ENCODE measurements at places on chromosomes 2 and 18. TPM values are rescaled to one million over a fixed set of nuclear protein-coding genes. Genes with fewer than 3 reads are reported as not detected.

The ELOA2 gene
- total RNA-seq: not detected

GRCh38 chr2:59297816-59298215 lies 1056.7 kb upstream of the FANCL start:
- no peak for DNase-seq

GRCh38 chr2:3460831-3461800 lies 58.2 kb downstream of the ADI1 start:
- DNase-seq: no peak

DNA sequence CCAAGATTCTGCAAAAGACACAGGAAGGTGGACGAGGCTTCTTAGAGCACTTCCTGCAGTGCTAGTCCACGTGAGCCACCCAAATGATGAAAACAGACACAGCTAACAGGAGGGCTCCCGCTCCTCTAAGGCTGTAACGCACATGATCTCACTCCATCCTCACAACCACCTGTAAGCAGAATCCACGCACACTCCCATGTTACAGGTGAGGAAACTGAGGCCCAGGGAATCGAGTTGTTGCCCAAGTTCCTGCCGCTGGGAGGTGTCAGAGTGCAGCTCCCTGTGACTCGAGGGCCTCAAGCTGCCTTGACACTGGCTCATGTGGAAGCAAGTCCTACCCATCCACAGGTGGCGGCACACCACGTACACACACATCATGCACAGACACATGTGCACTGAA lies 4.4 kb downstream of the DNMT3A start:
- peak; percentile 47 for DNase-seq

GRCh38 chr2:21650569-21650968 lies 526.8 kb downstream of the TDRD15 start:
- no peak for DNase-seq

The GLB1L gene
- total RNA-seq: 6.6 TPM

DNA sequence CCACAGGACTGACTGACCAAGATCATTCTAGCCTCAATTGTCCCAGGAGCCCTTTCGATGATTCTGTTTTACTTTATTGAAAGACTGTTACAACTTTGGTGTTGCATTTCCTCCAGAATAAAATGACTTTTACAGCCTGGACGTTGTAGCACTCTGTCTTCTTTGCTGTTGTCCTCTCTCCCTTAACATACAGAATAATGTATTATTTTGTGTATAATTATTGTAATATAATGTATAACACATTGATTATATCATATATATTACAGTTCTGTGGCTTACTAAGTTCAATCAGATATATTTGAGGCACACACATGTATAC lies 380 bp upstream of the FANCL start:
- DNase-seq: no peak

The CACNB4 gene
- 7.2 TPM for total RNA-seq

GRCh38 chr18:73980289-73980979 lies 167.2 kb downstream of the FBXO15 start:
- DNase-seq: no peak

DNA sequence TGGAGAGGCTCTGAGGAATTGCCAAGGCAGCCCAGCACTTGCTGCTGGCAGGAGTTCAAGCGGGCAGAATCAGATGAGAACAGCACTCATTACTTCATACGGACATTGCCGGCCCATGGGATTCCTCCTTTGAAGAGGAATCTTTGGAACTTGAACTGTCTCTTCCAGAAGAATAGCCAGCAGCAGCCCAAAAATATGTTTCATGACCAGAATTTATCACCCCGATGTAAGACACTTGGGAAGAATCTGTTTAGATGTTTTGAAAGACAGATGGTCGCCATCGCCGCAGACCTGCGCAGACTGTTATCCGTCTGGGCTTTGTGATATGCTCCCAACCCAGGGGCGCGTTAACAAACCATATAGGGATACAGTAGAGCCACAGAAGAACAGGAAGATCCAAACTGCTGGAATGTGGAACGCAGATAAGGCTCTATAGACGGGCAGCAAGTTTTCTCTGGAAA lies 3.7 kb upstream of the ADI1 start:
- DNase-seq: no peak

GRCh38 chr2:237459741-237460174 lies 27.3 kb upstream of the MLPH start:
- DNase-seq: no peak

DNA sequence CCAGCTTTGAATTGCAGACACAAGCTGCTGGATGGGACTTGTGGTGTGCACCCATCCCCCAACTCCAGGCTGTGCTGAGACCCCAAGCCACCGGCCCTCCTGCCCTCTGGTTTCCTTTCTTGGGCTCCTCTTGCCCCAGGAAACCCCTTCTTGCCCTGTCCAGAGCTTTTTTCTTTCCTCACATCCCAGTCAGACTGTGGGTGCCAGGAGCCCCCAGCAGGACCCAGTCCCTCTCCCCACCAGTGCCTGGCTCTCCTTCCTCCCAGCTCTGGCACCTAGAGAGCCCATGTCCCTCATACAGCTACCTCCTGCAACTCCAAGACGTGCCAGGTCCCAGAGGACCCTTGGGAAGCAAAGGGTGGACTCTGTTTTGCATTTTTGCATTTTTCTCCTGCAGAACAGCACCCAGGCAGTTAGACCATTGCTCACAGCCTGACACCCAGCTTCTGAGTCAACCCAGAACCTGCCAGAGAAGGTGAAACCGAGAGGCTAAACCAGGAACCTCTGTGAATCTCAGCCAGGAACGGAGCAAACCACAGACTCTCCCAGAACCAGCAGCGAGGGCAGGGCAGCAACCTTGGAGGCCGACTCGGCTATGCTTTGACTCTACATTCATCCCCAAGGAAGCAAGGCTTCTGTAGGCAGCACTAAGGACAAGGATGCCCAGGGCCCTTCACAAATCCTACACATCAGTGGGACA lies 221.1 kb downstream of the ANAPC1 start:
- no peak for DNase-seq

DNA sequence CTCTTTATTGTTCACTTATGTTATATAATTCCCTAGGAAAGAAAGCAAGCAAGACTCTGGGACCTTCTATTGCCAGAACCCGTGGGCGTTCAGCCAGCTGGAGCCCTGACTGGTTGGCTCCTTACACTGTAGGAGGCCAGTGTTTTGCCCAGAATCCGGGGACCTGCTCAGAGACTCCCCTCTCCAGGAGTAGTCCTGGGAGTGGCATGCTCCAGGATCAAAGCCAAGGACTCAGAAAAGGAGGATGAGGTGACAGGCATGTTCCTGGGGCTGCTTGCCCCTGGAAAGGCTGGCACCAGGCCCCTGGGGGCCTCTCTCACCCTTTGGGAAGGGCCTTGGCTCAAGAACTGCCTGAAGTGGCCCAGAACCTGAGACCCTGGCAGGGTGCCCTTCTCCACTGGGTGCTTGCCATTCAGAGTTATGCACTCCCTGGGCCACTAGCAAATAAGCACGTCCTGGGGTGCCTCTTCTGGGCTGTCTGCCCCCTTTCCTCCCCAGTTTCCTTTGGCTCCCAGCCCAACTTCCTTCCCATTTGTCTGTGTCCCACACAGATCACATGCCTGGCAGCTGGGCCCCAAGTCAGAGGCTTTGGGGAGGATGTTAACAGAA lies 19.6 kb upstream of the KIF3C start:
- DNase-seq: peak; percentile 87

The CLEC4F gene
- total RNA-seq: 0.09 TPM

The ALPI gene
- total RNA-seq: not detected

The CASP8 gene
- 9.3 TPM for total RNA-seq

DNA sequence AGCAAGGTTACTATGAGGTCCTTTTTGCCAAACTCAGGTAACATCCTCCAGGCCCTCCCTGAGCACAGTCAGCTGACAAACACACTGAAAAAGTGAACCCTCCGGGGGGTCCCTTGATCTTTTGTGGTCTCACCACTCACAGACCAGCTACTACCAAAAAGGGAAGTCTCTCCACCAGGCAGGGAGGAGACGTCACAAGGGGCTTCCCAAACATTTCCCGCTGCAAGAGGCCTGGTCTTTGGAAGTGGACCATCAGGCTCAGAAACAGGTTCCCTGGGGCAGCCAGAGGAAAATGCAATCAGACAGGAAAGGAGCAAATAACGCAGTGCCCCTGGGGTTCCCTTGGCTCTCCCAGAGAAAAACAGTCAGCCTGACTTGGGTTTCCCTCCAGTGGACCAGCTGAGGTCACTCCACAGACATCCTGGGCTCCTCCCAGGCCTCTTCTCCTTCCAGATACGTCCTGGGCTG lies 38.7 kb upstream of the POMC start:
- DNase-seq: peak; percentile 27

The SPAG16 gene
- total RNA-seq: 29.0 TPM

- DNase-seq: no peak
These were observed 161.6 kb upstream of the NCK2 start for GRCh38 chr2:105582952-105583660.

GRCh38 chr2:61478086-61478485 lies 7.2 kb upstream of the USP34 start:
- DNase-seq: no peak

DNA sequence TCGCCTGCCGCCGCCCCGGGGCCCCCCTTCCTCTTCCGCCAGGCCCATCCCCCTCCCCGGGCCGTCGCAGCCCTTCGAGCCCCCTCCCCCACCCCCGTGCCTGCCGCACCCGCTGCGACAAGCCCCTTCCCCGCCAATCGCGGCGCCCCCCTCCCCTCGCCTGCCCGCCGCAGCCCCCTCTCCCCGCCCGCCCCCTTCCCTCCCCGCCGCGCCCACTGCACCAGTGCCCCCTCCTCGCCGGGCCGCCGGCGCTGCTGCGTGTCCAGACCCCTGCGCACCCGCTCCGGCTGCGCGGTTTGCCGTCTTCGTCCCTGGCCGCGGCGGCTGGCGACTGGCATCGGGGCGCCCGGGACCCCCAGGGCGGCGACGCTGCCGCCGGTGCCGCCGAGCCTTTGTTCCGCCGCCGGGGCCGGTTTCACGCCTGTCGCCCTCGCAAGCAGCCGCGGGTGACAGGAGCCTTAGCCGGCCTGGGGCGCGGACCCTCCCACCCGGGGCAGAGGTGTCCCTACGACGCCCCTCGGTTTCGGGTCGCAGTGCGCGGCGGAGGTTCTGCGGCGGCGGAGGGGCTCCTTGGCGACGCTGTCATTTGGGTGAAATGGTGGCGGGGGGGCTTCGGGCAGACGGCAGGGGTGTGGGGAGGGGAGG lies 18.1 kb downstream of the GPC1 start:
- no peak for DNase-seq

DNA sequence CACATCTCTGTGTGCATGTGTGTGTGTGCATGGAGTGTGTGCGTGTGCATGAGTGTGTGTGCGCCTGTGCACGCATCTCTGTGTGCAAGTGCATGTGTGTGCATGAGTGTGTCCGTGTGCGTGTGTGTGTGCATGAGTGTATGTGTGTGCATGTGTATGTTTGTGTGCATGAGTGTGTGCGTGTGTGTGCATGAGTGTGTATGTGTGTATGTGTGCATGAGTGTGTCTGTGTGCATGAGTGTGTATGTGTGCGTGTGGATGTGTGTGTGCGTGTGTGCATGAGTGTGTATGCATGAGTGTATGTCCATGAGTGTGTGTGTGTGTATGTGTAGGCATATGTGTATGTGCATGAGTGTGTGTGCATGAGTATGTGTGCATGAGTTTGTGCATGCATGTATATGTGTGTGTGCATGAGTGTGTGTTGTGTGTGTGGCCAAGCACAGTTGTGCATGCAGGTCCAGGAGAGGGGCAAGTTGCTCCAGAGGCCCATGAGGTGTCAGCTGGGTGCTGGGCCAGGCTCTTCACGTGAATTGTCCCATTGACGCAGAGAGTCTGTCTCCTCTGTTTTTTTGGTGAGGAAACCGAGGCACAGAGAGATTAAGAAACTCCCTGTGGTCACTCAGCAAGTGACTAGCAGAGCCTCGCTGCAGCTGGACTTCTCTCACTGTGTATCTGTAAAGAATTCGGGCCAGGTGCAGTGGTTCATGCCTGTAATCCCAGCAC lies 75.5 kb downstream of the ASB1 start:
- no peak for DNase-seq

All from muscle of leg (tissue), 16 donors.